ENCODE measurements at places on chromosomes 6 and 20. TPM values are rescaled to one million over a fixed set of nuclear protein-coding genes. Genes with fewer than 3 reads are reported as not detected.

DNA sequence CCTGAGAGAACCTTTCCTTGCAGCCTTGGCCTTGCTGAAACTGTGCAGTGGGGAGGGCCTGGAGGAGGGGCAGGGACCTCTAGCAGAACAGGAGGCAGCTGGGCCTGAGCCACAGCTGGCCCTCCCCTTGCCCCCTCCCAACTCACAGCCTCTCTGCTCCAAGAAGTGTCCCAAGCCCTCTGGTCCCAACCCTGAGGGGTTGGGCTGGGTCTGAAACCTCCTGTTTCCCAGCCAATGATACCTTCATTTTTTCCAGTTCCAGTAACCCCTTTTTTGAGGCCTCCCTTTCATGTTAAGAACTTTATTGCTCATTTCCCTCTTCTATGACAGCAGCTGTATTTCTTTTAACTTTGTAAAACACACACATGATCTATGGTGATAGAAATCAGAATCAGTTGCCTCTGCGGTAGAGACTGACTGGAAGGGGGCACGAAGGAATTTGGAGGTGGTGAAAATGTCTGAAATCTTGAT, 17.9 kb upstream of the ARMC12 start:
- DNase-seq: peak; percentile 37

UBD gene
- not detected for total RNA-seq

- no peak for DNase-seq
Observed at GRCh38 chr20:50548396-50548795, 38.2 kb downstream of the PTPN1 start.

- DNase-seq: no peak
Observed at GRCh38 chr6:132084811-132085509, 133.8 kb upstream of the CCN2 start.

DNA sequence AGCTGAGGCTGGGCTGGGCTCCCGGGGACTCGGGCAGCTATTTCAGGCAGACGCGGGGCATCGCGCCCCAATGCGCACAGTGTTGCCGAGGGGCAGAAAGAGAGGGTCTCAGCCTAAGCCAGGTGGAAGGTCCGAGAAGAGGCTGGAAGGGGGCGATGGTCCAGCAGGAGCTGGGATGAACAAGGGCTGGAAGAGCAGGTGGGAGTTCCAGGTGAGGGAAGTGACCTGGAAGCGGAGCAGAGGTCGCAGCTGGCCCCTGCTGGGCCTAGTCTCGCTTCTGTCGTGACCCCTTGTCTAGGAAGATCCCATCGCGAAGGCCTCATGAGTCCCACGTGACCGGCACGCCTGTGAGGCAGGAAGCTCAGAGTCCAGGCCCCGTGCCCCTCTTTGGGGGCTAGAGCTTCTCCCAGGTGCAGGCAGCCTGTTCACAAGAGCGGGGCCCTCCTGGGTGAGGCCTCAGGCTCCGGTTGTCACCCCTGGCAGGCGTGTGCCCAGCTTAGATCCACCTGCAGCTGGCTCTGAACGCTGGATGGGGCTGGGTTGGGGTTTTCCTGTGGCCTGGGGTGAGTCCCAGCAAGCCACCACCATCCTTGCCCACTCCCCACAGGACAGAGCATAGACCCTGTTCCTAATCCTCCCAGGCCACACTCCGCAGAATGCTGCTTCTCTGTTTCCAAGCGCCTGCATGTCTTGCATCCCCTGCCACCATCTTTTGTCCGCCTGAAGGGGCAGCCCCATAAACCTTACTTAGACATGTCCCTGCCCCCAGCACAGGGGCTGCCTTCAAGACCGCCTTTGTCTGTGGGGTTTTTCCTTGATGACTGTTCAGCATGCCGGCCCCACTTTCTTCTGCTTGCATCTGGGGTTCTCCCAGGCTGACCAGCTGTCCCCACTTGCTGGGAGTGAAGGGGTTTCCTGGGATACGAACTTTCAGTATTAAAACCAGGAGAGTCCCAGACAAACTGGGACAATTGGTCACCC, 15.1 kb downstream of the SLC22A3 start:
- DNase-seq: no peak

DNA sequence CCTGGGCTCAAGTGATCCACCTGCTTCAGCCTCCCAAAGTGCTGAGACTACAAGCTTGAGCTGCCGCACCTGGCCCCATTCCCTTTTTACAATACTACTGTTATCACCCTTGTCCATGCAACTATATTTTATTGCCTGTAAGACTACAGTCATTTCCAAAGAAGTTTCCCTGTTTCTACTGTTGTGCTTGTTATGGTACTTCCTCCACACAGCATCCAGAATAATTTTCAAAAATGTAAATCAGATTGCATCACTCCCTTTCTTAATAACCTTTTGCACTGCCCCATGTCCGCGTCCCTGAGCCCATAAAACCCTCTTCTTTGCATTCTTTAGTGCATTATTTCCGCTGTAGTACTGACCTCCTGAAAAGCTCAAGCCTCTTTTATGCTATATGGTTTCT, 128.9 kb upstream of the AKIRIN2 start:
- DNase-seq: no peak

GRM1 gene
- total RNA-seq: not detected
